Tibial nerve (tissue), 4 donors: ENCODE measurements at places on chromosomes 6 and 20.

DNA sequence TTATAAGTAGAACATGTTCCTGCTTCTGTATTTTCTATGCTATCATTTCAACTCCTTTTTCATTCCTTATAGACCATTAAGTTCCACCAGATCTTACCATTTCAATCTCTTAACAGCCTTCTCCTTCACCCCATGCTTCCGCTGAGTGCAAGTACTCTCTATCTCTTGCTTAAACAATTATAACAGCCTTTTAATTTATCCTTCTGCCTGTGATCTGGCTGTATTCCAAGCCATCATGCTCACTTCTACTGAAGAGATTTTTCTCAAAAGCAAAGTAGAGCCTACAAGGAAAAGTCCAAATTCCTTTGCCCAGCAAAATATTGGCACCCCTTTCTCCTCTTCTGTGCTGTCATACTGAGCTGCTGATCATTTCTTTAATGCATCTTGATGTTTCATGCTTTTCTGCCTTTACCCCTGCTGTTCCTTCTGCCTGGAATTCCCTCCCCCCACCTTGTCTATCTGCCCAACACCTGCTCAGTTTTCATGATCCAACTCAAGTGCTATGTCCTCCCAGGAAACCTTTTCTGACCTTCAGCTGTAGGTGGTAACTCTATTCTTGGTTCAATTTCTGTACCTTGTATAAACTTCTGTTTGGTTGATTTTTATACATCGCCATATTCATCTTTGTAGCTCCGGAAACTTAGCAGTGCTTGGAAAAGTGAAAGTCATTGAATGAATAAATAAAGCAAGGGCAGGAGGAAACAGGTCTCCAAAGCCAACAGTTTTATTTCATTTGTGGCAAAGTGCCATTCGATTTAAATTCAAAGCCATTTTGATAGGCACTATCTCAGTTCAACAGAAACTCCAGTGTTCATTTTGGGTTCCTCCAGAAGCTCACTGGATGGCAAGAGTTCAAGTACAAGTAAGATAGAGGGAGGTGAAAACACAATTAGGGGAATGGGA, 10.5 kb upstream of the BMP2 start:
- no peaks in the 10 kb centered on the region for H3K27me3 ChIP-seq
- no peak overlapping the region for H3K4me3 ChIP-seq
- H3K36me3 ChIP-seq: no peaks in the 10 kb centered on the region

DNA sequence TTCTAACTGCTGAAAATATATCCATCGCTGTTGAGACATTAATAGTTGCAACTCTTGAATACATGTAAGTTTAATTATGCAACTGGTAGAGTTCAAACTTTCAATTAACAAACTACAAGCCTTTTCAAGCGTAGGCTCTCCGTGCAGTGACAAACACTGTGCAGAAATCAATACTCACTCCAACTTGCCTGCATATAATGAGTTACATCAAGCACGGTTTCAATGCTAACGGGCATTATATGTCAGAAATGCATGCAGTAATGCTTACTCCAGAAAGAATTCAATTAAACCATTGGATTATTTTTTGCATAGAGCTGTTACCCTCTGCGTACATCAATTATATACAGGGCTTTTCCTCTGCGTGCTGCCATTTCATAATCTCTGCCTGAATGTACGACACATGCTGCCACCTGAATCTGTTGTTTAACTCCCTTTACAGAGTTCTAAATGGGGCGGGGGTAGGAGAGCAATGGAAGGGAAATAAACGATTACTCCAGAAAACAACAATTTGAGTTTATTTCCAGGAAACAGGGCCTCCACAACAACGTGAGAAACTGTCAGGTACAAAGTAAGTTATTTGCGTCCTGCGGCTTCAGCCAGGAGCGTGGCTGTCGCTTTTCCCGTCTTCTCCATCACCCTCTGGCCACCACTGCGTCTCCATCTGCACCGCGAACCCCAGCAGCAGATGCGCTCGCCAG, 1.8 kb downstream of the PTPRK start:
- peak overlapping the region; percentile 87 for H3K27ac ChIP-seq
- no peaks in the 10 kb centered on the region for H3K27me3 ChIP-seq
- DNase-seq: no peak
- H3K36me3 ChIP-seq: no peaks in the 10 kb centered on the region
- H3K4me1 ChIP-seq: no peaks in the 10 kb centered on the region

GRCh38 chr20:62622877-62623487, 19.3 kb upstream of the SLCO4A1 start:
- H3K4me1 ChIP-seq: peaks cover 34% of the 10 kb centered on the region
- H3K36me3 ChIP-seq: no peaks in the 10 kb centered on the region
- peak overlapping the region; percentile 95 for H3K27ac ChIP-seq

- H3K27ac ChIP-seq: no peak overlapping the region
- H3K4me3 ChIP-seq: no peak overlapping the region
- DNase-seq: no peak
- H3K4me1 ChIP-seq: no peaks in the 10 kb centered on the region
- no peaks in the 10 kb centered on the region for H3K27me3 ChIP-seq
- no peaks in the 10 kb centered on the region for H3K36me3 ChIP-seq
Observed at GRCh38 chr6:46243754-46244153, 73.0 kb upstream of the ENPP5 start.
